ENCODE measurements at places on chromosomes 5 and 9.
A peak's percentile ranks its signal among the peaks of the same experiment; 100 is the strongest.

- DNase-seq, result no peak
These were observed 947.8 kb downstream of the NR2F1-AS1 start for GRCh38 chr5:92633176-92633575.

DNA sequence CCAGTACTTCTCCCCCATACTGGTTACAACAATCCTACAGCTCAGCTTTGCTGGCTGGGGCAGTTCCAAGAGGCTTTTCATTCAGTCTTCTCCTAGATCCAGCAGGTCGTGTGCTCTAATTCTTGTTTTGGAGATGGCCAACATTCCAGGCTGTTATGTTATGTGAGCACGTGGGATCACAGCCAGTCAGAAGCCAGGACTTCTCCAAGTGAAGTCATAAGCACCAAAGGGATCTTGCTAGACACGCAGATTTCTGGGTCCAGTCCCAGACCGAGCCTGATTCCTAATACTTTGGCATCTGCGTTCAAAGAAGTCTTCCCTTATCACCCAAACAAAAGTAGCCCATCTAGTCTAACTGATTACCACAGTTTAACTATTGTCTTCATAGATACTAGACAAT, 1.4 kb upstream of the LARP1 start:
- no peak for DNase-seq

- no peak for DNase-seq
These were observed 351.0 kb downstream of the ARRDC3 start for GRCh38 chr5:91032125-91032524.

DNA sequence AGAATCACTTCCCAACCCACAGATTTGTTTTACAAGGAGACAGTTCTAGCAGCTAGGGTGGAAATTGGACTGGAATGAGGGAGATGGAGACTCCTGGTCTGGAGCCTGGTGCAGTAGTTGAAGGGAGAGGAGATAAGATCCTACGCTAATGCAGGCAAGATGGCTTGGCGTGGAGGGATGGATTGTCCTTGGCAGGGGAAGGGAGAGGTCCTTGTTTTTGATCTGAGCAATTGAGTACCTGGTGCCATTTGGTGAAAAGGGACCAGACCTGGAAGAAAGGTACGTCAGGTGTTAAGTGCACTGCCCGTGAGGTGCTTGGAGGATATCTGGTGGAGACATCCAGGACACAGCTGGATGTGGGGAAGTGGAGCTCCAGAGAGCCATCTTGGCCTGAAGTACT, 35.7 kb downstream of the ANGPTL2 start:
- no peak for DNase-seq

GRCh38 chr9:92480291-92480771, 2.0 kb downstream of the ASPN start:
- no peak for DNase-seq

GRCh38 chr9:110207071-110207641, 803 bp downstream of the C9orf152 start:
- DNase-seq, result no peak

GRCh38 chr5:159331093-159331973, 1.0 kb upstream of the IL12B start:
- DNase-seq, result no peak

DNA sequence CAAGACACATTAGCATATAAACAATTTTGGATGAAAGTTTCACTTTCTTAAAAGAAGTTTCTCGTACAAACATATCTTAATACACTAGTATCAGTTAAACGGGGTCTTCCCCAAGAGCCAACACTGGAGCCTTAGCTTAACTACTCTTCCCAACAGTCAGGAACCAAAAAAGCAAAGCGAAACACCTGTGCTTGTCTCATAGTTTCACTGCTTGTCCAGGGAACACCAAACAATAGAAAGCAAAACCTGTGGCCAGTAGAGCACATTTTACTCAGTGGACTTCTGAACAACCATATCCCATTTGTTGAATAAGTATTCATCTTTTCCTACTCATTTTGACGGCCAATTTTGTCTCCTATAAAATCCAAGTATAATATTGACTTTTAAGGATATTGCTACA, 391.4 kb downstream of the ELAVL2 start:
- DNase-seq, result no peak

GRCh38 chr9:111959468-111960359, 63.1 kb downstream of the UGCG start:
- DNase-seq, result peak; percentile 27

- DNase-seq, result no peak
These were observed 211.8 kb upstream of the C9orf72 start for GRCh38 chr9:27784847-27785713.

DNA sequence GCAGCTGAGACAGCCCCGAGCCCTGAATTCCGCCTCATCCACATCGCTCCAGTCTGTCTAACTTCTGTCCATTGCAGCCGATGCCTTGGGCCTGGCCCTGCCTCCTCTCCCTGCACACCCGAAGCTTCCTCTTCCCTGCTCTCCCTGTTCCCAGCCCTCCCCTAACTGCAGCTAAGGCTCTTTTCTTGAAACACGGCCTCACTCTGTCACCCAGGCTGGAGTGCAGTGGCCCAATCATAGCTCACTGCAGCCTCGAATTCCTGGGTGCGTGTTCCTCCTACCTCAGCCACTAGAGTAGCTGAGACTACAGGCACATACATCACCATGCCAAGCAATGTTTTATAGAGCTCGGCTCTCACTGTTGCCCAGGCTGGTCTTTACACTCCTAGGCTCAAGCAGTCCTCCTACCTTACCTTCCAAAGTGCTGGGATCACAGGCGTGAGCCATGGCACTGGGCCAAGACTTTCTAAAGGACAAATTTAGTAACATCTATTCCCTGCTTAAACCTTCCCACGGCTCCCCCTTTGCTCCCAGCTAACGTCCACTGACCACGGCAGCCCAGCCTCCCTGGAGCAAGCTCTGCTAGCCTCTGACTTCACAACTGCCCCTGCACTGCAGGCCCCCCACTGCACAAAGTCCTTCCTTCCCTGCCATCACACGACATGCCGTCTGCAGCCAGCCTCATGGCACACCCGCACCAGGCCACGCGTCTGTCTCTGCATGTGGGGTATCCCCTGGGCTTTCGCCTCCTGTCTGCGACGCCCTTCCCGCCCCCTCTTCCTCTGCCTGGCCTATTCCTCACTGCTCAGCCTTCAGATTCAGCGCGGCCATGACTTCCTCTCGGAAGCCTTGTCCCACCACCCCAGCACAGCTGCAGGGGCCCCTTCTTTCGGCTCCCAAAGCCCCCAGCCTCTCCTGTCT, 28.6 kb downstream of the LAMC3 start:
- DNase-seq, result no peak

DNA sequence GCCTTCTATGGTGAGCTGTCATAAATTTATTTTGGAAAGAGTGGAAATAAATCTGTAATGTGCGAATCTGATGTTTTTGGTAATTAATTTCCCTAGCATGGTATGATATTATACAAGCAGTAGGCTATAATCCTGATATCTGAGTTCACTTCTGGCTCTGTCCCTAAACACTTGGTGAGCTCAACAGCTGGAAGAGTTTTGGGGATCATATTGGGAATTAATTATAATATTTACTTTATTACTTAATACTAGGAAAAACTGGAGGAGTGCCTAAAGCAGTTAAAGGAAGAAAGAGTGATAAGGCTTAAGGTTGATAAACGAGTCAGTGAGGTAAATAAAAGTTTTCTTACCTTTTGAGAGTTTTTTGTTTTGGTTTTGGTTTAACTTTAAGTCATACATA, 26.8 kb downstream of the CEP78 start:
- DNase-seq, result no peak

GRCh38 chr5:103562453-103563157, at the start of gene NUDT12:
Gene NUDT12 (minus strand): TSS chr5:103562789. CDS start chr5:103560248, 2,541 bp downstream.
- DNase-seq, result peak; percentile 39

DNA sequence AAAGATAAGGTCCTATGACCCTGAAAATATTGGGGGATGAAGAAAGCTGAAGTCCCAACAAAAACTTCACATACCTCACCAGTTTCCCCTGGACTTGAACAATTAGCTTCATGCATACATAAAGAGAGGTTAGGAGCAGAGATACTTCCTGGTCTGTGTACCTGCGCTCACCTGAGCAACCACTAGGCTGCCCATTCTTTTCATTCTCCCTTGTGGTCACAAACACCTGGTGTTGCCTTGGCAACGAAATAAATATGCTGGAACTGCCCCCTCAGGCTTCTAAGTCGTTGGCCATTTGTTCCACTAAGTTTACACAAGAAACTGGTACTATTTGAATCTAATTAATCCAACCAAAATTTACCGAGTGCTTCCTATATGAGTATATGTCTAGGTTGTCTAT, 18.1 kb downstream of the OTP start:
- peak; percentile 14 for DNase-seq

GRCh38 chr9:113962396-113962795, 86.3 kb downstream of the ZNF618 start:
- no peak for DNase-seq

DNA sequence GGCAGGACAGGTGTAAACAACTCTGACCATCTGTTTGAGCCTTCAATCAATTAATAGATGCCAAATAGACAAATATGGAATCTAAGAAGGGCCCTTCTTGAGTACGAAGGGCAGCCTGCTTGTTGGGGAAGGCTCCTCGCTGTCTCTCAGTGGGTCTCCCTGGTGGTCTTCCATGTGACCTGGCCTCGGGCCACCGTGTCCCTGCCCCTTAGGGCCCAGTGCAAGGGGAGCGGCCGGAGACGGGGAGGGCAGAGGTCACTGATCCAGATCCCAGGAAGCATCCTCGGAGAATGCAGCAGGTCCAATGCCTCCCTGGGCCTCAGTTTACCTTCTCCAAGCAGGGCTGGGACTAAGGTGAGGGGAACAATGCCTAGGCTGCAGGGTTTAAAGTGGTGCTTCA, 2.5 kb downstream of the DBH start:
- DNase-seq, result no peak

GRCh38 chr9:136324501-136325300, 2.6 kb upstream of the GPSM1 start:
- DNase-seq, result no peak

DNA sequence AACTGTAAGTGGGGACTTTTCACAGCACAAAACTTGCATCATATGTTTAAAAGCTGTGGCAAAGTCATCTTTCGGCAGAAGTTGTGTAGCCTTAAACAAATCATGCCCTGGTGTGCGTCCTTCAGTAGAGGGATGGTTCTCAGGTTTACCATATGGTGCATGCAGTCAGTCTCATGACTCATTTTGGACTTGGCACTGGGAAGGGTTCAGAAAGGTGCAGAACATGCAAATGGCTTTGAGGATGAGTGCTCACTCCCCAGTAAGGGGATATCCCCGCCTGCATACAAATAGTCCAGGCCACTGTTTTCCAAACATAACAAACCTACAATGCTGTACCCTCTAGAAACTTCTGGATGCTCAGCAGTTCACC, 260.3 kb downstream of the NDUFS4 start:
- no peak for DNase-seq

DNA sequence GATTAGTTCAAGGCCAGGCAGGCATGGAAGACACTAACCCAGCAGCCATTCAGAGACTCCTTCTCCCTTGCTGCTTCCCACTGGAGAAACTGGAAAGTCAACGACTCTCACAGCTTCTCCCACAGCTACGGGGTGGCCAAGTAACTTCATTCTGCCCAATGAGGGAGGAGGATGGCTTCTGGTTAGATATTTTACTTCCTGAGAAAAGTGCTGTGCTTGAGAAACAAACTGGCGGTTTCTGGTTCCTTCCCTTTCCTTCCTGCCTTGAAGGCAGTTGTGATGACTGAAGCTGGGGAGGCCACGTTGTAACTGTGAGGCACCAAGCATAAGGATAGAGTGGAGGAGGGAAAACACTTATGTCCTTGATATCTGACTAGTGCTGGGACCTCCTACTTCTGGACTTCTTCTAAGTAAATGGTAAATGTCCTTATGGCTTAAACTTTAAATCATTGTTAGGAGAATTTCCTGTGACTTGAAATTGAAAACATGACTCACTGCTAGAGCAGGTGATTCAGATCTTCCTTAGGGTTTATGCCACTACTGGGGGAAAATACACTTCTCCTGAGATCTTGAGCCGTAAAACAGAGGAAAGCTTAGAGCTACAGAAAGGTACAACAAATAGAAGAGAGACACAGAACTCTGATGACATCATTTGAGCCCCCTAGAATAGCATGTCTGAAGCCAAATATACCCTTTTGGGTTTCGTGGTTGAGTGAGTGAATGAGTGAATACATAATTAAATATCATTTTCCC, 3.1 kb upstream of the GNPDA1 start:
- DNase-seq, result no peak

- DNase-seq, result no peak
These were observed 154.3 kb upstream of the ZNF618 start for GRCh38 chr9:113721856-113722255.

- no peak for DNase-seq
These were observed 339.6 kb upstream of the CCNH start for GRCh38 chr5:87752362-87752761.

- DNase-seq, result no peak
These were observed 10.8 kb downstream of the ZDHHC11B start for GRCh38 chr5:773517-774264.

DNA sequence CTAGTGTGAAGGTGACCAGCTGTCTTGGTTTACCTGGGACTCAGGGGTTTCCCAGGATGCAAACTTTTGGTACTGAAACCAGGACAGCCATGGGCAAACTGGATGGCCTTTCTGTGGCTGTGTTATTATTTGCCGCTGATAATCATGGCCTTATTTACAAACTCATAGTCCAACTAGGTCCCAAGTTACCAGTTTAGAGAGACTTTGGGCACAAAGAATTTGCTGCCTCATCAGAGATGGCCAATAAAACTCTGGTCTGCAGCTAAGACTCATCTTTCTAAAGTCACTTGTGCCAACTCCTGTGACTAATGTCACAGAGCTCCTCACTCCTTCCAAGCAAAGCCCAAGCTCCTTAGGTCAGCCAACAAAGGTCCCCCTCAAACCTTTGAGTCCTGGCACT, 47.5 kb upstream of the PLPP6 start:
- DNase-seq, result peak; percentile 3

DNA sequence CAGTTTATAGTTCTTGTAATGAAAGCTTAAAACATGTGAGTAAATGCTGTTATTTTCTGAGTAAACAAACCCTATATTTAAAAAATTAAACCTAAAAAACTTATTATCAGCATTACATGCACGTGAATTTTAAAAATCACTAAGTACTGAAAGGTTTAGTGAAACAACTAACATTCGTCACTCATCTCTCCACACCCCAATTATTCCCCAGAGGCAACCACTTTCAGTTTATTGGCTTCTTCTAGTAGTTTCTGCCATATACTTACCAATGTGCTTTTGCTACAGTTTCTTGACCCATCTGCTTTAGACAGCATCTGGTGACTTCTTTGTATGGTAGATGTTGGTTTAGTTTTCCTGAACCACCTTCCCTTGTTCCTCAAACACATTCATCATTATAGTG, 58.1 kb downstream of the ANGPTL2 start:
- no peak for DNase-seq

DNA sequence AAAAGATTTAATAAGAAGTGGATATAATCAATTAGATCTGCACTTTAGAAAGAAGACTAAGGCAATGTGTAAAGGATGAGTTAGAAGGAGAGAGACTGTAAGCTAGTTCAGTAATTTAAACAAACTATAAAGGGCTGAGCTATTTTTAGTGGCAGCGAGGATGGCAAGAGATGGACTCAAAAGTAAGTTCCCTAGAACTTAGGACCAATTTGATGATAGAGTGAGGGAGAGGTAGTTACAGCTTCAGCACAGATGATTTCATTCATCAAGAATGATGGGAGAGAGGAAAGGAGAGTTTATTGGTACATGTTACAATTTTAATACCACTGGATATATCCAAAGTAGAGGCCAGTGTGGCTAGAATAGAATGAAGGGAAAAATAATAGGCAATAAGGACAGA, 19.1 kb downstream of the NADK2 start:
- no peak for DNase-seq
